G401 (cell line): ENCODE measurements at places on chromosomes 13 and 19. TPM values are rescaled to one million over a fixed set of nuclear protein-coding genes. Genes with fewer than 3 reads are reported as not detected.

ZNF628 gene
- 13.3 and 27.6 TPM in 2 replicates for total RNA-seq

ZSCAN5B gene
- total RNA-seq: not detected in 2 replicates

PRODH2 gene
- not detected in 2 replicates for total RNA-seq

CEACAM7 gene
- not detected in 2 replicates for total RNA-seq

NKG7 gene
- total RNA-seq: not detected in 2 replicates

ZSCAN4 gene
- 0.55 and 1.3 TPM in 2 replicates for total RNA-seq

SLC6A16 gene
- 6.6 TPM in 1 of 2 replicates, not detected in the other for total RNA-seq

SIGLEC8 gene
- not detected in 2 replicates for total RNA-seq

- no peak for DNase-seq
Measured at GRCh38 chr13:34620074-34620850, 321.8 kb upstream of the NBEA start.

DNA sequence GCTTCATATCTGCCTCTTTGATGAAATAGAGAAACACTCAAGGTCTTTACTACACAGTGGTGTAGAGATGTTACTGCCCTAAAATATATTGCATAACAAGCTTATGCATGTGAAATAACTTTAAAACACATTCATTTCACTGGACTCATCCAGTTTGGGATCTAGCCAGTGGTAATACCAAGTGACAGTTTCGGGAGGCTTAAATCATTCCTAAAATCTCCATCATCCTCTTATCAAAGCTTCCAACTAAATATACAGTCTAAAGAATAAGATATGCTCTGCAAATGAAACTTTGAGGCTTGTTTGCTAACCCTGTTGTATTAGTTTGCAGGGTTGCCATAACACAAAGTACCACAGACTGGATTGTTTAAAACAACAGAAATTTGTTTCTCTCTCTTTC, 52.8 kb downstream of the THSD1 start:
- DNase-seq: no peak

DNA sequence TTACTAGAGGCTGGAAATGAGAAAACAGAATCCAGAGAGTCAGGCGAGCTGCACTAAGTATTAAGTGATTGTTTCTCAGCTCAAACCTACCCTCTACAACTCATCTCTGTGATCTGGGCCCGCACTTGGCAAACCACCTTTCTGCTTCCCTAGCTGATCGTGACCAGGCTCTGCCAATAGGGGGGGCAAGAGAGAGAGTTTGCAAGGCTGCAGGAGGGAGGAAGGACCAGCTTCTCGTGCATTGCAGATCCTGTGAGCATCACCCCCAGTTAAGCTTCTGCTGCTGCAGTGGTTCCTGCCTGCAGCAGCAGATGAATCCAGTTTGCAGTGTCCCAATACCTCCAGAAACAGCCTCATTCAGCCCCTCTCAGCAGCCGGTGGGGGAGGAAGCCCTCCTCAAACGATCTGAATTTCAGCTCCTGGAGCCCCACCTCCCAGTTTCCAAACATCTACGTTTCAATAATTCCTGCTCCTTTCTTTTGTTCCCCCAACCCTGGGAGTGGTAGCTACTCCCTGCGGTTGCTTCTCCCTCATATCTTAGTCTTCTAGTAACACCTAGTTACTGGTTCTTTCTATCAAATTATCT, 20.0 kb downstream of the XRCC1 start:
- DNase-seq: peak; percentile 92

GRCh38 chr13:87120476-87120875, 550.7 kb upstream of the SLITRK5 start:
- DNase-seq: no peak

DNA sequence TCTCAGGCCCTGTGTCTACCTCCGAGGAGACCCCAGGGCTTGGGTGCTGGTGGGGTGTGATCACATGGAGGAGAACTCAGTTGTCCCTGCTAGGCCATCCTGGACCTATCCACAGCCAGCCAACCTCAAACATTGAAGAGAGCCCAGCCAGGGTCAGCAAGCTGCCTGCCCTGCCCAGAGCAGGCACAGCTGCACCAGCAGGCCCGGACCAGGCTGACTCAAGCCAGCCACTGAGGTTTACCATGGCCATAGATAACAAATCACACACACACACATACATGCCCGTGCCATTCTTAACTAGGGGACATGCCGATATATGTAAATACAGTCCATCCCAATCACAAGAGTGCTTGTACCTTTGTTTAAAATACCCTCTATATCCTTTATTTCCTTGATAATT, 8.1 kb downstream of the ARHGEF7 start:
- no peak for DNase-seq

DNA sequence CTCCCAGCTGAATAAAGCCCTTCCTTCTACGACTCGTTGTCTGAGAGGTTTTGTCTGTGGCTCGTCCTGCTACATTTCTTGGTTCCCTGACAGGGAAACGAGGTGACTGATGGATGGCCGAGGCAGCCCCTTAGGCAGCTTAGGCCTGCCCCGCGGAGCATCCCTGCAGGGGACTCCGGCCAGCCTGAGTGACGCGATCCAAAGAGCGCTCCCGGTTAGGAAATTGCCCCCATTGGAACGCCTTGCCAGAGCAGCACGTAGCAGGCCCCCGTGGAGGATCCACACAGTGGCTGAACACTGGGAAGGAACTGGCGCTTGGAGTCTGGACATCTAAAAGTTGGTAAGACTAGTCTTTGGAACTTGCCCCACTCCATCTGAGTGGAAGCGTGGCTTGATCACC, 296.8 kb upstream of the SGCG start:
- no peak for DNase-seq

GRCh38 chr19:765179-765738, 14.3 kb downstream of the MISP start:
- DNase-seq: no peak

- peak; percentile 36 for DNase-seq
Measured at GRCh38 chr19:13505761-13506470, 363 bp downstream of the CACNA1A start.

- DNase-seq: no peak
Measured at GRCh38 chr13:62113179-62113578, 697.5 kb upstream of the PCDH20 start.

DNA sequence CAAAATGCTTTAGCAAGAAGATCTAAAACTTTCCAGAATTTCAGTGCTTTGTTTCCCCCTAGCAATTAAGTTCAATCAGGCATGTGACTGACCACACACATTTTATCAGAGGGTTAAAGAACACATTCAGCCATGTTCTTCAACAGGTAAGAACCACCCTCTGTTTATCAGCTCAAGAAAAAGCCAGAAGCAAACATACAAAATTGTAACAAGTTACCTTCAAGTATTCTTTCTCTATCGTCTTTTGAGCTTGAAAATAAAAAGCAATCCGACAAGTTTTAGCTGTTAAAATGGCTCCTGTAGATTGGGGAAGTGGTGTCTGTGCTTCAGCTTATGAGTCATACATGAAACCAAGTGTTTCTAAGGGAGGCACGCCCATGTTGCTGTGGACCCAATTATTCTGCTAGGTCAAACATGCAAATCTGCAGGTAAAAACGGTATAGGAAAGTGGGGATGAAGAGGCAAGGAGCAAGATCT, at the start of gene ELF1:
Gene ELF1, minus strand, starts transcription at position 306 of the 477 bp plus-strand sequence. CDS start 37,262 bp downstream, outside the sequence.
- no peak for DNase-seq

DNA sequence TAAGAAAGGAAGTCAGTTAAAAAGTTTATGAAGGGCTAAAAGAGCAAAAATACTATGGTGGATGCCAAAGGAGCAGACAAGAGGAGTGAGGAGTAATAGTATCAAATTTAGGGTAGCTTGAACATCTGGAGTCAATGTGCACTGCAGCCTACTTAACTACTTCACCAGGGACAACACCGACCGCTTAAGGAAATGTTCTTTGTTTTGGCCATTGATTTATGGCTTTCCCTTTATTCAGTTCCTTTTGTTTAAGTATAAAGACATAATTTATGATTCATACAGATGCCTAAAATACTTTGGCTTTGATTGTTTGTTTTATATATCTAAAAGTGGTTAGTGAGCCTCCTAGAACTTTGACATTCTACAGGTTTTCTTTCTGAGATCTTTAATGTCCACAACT, 276.3 kb upstream of the PRR20A start:
- no peak for DNase-seq

DNA sequence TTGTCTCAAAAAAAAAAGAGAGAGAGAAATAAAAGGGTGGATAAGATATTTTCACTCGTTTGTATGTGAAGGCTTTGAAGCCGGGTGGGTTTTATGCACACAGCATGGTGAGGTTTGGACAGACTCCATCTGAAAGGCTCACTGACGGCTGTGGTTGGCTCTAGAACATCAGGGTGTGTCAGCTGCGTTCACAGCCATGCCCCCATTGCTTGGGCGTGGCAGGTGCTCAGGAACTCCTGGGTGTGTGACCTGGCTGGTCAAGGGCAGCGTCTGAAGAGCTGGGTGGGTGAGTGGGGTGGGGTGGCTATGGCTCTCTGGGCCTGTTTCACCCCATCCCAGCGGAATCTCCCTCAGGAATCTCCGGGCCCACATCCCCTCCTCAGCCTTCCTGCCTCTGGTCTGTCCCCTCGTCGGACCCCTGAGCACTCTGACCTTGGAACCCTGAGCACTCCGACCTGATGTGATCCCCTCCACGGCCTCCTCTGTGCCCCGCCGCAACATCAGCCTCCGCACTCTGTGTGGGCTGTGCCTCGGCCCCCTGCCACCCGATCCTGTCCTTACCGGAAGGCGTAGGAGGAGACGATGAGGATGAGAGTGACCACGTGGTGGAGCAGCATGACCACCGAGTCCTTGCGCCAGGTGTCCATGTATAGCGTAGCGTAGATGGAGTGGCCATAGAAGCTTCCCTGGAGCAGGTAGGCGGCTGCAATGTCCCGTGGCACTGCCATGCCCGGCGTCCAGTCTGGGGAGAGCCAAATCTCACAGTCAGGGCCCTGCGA, 12.2 kb downstream of the CERS1 start:
- no peak for DNase-seq

DNA sequence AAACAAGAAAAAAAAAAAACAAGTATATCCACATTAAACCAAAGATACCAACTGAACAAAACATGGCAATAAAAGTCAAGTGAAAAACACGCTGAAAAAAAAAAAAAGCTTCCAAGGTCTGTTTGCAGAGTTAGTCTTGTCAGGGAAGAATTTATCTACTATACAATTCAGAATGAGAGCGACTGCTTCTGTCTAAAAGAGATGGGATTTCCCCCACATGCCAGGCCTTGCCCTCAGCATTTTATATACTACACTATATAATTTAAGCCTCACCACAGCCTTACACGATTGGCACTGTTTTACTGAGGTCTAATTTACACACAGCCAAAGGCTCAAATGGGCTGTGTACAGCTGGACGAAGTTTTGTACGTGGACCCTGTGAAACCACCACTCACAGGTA, 67.3 kb downstream of the FOXO1 start:
- no peak for DNase-seq

GRCh38 chr13:41212881-41213280, 18.5 kb upstream of the KBTBD7 start:
- no peak for DNase-seq

DNA sequence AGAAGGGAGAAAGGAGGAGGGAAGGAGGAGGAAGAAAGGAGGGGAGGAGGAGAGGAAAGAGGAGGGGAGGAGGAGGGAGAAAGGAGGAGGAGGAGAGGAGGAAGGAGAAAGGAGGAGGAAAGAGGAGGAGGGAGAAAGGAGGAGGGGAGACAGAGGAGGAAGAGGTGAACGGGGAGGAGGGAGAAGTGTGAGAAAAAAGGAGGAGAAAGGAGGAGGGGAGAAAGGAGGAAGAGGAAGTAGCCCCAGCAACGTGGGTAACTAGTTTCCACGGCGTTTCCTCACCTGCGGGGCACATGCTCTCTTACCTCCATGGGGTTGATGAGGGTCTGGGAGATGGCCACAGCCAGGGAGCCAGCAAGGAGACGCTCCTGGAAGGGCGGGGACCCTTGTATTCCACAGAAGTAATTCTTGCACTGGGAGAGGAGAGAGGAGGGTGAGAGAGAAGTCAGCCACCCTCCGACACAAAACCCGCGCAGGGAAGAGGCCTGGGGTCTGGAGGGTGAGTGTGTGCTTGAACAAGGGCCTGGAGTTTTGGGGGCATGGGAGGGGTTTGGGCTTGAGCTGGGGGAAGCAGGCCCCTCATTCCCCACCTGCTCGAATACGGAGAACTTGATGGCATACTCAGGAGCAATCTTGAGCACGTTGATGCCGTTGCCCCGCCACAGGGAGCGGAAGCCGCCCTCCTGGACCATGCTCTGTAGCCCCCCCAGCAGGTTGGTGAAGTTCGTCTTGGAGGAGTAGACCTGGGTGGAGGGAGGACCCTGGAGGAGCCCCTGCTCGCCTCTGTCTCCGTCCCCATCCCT, 3.9 kb downstream of the SLC25A41 start:
- DNase-seq: no peak

DNA sequence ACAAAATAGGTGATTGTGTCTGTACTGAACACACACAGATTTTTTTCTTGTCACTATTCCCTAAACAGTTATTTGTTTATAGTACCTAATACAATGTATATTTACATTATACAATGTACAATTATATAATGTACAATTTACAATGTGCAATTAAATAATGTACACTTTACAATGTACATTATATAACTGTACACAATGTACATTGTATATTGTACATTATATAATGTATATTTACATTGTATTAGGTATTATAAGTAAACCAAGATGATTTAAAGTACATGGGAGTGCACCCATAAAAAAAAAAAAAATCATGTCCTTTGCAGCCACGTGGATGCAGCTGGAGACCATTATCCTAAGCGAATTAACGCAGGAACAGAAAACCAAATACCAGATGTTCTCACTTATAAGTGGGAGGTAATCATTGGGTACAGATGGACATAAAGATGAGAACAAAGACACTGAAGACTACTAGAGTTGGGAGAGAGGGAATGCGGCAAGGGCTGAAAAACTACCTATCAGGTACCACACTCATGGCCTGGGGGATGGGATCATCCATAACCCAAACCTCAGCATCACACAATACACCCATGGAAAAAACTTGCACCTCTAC, 68.1 kb downstream of the ABCC4 start:
- no peak for DNase-seq

DNA sequence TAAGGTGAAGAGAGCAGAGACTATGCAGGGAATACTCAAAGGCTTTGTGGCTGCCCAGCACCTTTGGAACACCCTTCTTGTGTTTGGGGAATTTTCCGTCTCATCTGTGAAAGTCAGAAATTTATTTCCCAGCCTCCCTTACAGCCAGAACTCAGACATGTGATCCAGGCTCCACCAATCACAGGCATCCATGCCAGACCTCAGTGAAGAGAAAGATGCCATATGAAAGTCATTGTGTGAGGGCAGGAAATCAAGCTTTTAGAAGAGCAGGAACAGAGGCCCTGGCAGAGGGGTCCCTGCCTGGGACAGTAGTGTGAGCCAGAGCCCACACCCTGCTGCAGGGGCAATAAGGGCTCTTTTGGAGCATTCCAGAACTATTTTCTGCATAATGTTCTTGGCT, 12.1 kb downstream of the CCDC70 start:
- no peak for DNase-seq

GRCh38 chr19:56837492-56838023, 3.0 kb downstream of the PEG3 start:
- DNase-seq: peak; percentile 86

DNA sequence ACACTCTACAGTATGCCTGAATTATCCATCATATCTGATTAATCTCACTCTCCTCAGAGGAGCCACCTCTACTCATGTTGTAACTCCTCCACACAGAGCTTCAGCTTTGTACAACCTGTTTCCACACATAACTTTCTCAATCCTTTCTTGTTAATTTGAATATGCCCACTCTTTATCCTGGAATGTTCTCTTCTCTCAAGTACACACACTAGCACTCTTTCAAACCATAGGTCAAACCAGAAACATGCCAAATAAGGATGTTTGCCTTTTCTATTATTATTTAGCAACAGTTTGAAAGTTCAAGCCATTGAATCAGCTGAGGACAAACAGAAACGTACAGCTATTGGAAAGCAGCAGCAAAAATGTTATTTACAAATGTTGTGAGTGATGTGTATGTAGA, 110.3 kb downstream of the MIPEP start:
- DNase-seq: no peak
